Esophagus muscularis mucosa (tissue), 4 donors: ENCODE measurements at places on chromosomes 7 and 10. TPM values are rescaled to one million over a fixed set of nuclear protein-coding genes. Genes with fewer than 3 reads are reported as not detected.
A peak's percentile ranks its signal among the peaks of the same experiment; 100 is the strongest.

- H3K27me3 ChIP-seq: no peaks in the 10 kb centered on the region
- H3K36me3 ChIP-seq: peaks cover 18% of the 10 kb centered on the region
- no peak overlapping the region for H3K27ac ChIP-seq
- no peak overlapping the region for H3K4me3 ChIP-seq
- peaks cover 21% of the 10 kb centered on the region for H3K4me1 ChIP-seq
Observed at GRCh38 chr10:118698421-118698820, 56.3 kb downstream of the CACUL1 start.

GRCh38 chr10:81136261-81136660, 598.6 kb downstream of the SH2D4B start:
- no peaks in the 10 kb centered on the region for H3K36me3 ChIP-seq
- H3K4me1 ChIP-seq: no peaks in the 10 kb centered on the region
- no peak overlapping the region for H3K4me3 ChIP-seq
- no peak overlapping the region for H3K27ac ChIP-seq
- DNase-seq: no peak

GRCh38 chr7:2099048-2099957, 133.4 kb downstream of the MAD1L1 start:
- no peak overlapping the region for H3K4me3 ChIP-seq
- H3K4me1 ChIP-seq: peaks cover 12% of the 10 kb centered on the region
- no peak for DNase-seq
- H3K36me3 ChIP-seq: no peaks in the 10 kb centered on the region
- H3K27ac ChIP-seq: no peak overlapping the region

DNA sequence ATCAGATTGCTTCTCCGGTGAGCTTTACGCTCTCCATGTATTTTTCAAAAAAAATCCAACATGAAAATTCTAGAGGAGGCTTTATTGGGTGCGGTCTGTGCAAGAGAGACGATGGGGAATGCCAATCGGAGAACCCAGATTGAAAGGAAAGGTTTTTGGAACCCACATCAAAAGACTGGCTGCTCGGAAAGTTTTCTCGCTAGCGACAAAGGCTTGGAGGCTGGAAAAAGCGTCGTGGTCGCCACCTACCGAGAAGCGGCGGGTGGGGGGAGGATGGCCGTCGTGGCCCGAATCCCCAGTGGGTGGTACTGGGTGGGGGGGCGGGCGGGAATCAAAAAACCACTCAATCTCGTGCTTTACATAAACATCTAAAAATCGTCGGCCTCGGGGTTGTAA, 1.1 kb upstream of the GTF2I start:
- H3K27me3 ChIP-seq: no peaks in the 10 kb centered on the region
- H3K27ac ChIP-seq: peak overlapping the region; percentile 100
- H3K4me1 ChIP-seq: peaks cover 46% of the 10 kb centered on the region
- peak overlapping the region; percentile 91 for H3K4me3 ChIP-seq
- no peak for DNase-seq

- peaks cover 4% of the 10 kb centered on the region for H3K4me1 ChIP-seq
- no peaks in the 10 kb centered on the region for H3K27me3 ChIP-seq
- peaks cover 36% of the 10 kb centered on the region for H3K36me3 ChIP-seq
- H3K27ac ChIP-seq: no peak overlapping the region
Observed at GRCh38 chr7:100860702-100861615, 6.2 kb upstream of the TRIP6 start.

DNA sequence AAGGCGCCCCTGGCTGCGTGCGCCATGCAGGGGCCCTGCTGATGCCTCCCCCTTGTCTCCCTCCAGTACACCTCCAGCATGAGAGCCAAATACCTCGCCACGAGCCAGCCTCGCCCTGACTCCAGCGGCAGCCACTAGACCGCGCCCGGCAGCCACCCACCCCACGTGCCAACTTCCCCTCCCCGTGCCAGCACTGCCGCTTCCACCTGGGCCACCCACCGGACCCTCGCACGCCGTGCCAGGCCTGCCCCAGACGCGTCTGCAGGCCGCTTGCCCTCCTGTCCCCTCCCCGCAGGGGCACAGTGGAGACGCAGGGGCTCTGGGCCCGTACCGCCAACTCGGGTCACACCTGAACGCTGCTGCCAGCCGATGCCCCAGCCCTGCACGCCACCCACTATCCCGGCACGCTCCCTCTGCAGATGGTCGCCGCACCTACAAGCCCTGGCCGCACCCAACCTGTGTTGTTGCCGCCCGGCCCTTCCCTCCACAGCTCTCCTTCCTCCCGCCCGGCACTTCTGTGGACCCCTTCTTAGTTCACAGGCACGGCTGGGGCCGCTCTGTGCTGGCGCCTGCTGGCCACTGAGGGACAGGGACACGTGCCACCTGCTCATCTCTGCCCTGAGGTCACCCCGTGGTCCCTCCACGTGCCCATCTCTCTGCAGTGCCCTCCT, 26.3 kb upstream of the AMZ1 start:
- H3K27ac ChIP-seq: no peak overlapping the region
- no peak for DNase-seq

SPDYE6 gene
- not detected for total RNA-seq

DNA sequence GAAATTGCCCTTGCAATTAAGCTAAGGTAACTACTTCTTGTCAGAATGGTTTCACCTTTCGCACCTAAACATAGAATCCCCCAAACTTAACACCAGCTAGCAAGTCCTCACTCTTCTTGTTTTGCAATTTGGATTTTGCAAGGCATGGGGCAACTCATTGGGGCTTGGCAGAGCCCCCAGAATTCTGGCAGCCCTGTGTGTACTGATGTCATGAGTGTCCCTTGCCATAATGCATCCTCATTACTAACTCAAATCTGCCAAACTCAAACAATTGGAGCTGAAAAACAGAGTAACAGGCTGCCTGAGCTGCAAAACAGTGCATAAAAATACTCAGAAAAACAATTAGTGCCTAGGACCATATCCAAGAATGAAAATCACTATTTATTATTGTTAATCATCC, 7.9 kb upstream of the XPNPEP1 start:
- no peak for DNase-seq
- H3K4me3 ChIP-seq: no peak overlapping the region
- peaks cover 20% of the 10 kb centered on the region for H3K4me1 ChIP-seq
- H3K27ac ChIP-seq: peak overlapping the region; percentile 22
- H3K27me3 ChIP-seq: no peaks in the 10 kb centered on the region

DNA sequence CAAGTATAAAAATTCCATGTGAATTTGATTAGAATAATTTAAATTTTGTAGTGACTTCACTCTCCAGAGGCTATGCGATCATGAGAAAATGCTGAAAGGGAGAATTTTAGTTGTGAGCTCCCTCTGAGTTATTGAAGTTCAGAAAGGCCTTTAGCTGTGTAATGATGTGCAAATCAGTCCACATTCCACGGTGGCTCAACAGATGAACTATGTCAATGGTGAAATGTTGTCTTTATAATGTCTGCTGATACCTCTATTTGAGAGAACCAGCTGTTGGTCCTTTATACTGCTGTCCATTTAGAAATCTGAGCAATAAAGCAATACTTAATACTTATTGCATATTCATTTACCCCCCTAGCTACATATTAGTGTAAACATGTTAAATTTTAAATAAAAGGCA, 7.1 kb upstream of the ITGB8 start:
- no peaks in the 10 kb centered on the region for H3K27me3 ChIP-seq
- H3K4me1 ChIP-seq: peaks cover 12% of the 10 kb centered on the region
- no peaks in the 10 kb centered on the region for H3K36me3 ChIP-seq

LRGUK gene
- total RNA-seq: 0.13 TPM

GRCh38 chr7:134766779-134767519, 12.5 kb upstream of the CALD1 start:
- no peaks in the 10 kb centered on the region for H3K36me3 ChIP-seq
- H3K27ac ChIP-seq: peak overlapping the region; percentile 61
- DNase-seq: peak; percentile 81
- H3K4me3 ChIP-seq: no peak overlapping the region

DNA sequence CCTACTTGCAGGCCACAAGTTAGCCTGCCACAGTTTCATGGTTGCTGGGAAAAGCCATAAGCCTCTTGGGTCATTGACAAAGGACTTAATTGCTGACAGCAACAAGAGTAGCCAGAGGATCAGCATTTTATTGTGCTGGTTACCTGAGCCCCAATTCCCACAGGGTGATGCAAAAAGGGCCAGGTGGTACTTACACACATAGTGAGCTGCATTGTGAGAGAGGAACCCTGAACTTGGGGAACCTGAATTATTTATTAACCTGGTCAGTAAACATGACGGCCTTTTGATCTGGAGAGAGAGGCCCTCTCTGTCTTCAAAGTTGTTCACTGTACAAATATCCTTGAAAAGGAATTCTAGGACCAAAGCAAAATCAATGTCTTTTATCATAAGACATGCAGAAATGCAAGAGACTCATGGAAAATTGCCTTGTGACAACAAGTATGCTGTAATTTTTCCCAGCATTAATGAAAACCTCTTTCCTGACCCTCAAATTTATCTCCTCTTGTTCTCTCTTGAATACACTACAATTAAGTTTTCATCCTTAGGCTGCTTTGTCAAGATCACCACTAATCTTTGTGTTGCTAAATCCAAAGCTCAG, 102.9 kb upstream of the PHYHIPL start:
- no peaks in the 10 kb centered on the region for H3K36me3 ChIP-seq
- DNase-seq: no peak
- H3K27ac ChIP-seq: no peak overlapping the region
- no peaks in the 10 kb centered on the region for H3K27me3 ChIP-seq

DNA sequence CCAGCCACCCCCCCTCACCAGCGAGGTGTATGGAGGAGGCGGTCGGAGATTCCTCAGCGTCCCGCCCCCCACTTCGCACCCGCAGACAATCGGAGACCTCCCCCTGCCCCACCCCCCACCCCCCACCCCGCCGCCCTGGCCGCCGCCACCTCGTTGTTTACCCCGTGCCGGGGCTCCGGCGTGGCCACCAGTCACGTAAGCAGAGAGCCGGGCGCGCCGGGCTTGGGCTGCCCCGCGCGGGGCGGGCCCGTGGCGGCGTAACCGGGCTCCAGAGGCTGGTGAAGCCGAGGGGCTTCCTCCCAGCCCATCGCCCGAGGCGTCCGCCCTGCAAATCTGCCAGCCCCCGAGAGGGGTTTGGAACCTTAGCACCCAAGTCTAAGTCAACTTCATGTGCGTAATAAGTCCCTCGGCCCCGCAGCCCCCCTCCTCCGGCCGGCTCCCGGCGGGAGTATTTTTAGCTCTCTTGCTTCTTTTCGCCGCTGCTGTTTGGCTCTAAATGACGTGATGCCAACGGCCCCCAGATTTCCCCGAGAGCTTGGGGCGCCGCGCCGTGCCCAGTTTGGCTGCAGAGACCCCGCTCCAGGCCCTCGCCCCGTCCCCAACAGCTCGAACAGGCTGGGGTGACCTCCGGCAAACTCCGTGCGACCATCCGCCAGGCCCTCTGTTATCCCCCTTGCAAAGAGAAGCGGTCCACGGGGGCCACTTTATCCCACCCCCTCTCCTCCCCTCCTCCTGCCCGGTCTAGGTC, 2.7 kb downstream of the MXI1 start:
- H3K36me3 ChIP-seq: no peaks in the 10 kb centered on the region
- H3K4me1 ChIP-seq: peaks cover 34% of the 10 kb centered on the region
- peak; percentile 92 for DNase-seq
- H3K27ac ChIP-seq: peak overlapping the region; percentile 99
- no peaks in the 10 kb centered on the region for H3K27me3 ChIP-seq

DNA sequence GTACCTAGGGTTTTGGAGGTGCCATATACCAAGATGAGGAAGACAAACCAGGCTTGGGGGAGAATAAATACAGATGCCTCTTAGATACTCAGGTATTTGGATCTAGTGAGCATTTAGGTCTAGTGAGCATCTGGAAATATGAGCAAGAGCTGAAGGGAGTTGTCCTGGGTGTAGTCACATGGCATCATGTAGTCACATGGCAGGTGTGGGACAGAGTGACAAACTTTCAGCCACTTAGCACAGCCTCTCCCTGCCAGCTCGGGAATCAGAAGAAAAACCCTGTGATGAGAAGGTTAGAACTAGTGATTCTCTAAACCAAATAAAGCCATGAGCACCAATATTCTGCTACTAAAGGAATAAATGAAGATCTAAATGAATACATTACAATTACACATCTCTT, 24.3 kb downstream of the RGR start:
- no peak for DNase-seq
- no peaks in the 10 kb centered on the region for H3K36me3 ChIP-seq
- no peak overlapping the region for H3K27ac ChIP-seq
- no peaks in the 10 kb centered on the region for H3K27me3 ChIP-seq

- H3K27ac ChIP-seq: no peak overlapping the region
- no peaks in the 10 kb centered on the region for H3K27me3 ChIP-seq
- H3K36me3 ChIP-seq: no peaks in the 10 kb centered on the region
- no peak for DNase-seq
- no peaks in the 10 kb centered on the region for H3K4me1 ChIP-seq
Observed at GRCh38 chr7:117587931-117588330, 108.1 kb downstream of the CFTR start.

RELN gene
- 2.5 TPM for total RNA-seq
